ENCODE measurements at places on chromosomes 2 and 18. TPM values are rescaled to one million over a fixed set of nuclear protein-coding genes. Genes with fewer than 3 reads are reported as not detected.

BOK gene
- total RNA-seq, result 20.4 TPM

GRCh38 chr2:218418717-218419458 lies at the start of gene VIL1:
TSS of gene VIL1 (plus strand) at chr2:218419123. CDS start at chr2:218423779, 4,656 bp downstream.
- no peak for DNase-seq

DNA sequence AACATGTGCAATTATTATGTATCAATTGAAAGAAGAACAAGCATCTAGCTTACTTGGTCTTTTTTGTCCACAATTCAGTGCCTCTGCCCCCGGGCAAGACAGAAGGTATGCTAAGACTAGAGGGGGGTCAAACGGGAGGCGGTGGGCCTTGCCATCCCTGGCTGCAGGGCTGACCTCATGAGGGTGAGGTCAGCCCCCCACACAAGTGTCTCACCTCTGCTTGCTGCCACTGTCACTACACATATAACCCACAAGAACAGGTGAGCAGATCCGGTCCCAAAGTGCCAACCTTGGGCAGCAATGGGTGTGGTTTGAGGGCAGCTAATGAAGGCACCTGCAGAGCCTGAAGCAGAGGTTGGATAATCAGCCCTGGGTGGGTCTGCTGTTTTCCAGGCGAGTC lies 71.5 kb downstream of the EDAR start:
- DNase-seq, result no peak

DNA sequence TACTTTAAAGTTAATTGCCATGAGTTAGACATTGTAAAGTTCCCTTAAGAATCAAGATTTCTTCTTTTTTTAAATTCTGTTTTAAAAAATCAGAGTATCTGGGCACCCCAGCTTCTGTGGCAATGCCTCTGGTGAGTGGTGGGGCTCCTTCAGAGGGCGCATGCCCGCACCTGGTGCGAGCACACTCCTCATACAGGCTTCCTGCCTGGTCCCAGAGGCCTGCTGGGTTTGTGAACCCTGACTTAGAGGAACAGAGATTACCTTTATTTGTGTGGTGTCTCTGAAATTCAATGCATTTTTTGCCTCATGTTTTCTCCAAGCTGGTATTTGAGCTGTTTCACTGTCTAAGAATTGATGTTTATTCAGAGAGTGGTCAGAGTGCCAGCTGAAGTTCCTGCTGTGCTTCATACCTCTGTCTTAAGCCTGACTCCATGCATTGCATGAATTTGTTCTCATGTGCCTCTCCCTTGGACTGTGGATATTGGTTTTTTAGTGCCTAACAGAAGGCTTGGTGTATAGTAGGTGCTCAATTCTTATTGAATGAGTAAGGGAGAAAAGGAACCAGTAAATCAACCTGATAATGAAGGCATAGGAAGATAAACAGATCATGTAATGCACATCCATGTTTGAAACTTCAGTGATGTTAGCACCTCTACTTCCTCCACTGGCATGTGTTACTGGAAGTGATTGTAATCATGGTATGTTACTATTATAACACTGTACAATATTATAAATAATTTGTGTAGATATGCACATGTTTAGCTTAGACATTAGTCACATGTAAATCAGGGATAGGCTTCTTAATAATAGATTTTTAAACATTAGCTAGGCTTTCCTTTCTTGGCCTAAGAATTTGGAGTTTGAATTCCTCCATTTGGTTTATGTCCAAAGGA lies 29.0 kb downstream of the PHLPP1 start:
- DNase-seq, result no peak
